NCI-H524 treated with DMSO at 0.1 percent for 48 hours (cell line): ENCODE measurements at places on chromosomes 7 and 10.

GRCh38 chr7:132029369-132030085 is 473.1 kb upstream of the PODXL start:
- no peak for DNase-seq

DNA sequence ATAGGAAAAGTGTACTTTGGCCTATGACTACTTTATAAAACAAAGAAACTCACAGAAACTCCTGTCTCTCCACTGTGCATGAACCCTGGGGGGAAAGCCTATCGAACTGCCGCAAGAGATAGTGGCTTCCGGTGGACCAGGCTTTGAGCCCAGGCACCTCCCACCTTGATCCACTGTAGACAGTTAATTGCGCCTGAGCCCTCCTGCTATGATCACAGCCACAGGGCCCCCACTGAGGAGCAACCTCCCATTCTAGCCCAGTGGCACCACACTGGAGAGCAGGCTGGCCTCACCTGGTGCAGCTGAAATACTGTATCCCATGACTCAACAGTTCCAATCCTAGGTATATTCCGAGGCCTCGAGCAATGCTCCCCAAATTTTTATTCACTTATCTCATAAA is 98.8 kb downstream of the COBL start:
- DNase-seq, result no peak

DNA sequence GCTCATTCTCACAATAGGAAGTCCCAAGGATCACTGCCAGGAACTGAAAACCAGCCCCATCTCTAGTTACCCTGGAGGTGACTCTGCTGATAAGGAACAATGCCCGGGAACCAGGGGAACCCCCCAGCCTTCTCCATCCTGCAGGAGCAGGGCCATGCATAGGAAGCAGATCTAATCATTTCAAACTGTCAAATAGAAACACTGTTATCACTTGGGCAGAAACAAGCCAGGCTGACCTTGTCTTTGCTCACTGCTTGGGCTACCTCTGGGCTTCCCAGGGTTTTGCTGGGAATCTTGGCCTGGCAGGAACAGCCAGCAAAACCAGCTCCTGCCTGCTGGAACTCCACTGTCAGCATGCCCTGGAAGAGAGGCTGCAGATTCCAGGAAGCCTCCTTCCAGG is 114.1 kb downstream of the RNF216 start:
- no peak for DNase-seq

DNA sequence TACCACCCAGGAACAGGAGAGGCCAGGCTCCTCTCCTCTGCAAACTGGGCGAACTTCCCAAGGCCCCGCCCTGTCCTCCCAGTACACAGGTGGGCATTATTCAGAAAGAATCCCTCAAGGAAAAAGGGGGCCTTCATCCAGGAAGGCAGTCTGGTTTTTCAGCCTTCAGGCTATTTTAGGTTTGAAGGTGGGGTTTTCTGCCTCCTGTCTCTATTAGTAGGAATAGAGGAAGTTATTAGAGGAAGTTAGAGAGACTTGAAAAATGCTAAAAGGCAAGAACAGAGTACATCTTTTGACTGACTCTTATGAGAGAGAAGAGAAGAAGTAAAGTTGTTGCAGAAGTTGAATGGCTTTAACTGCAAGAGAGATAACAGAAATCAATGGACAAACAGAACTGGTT is 250.9 kb upstream of the SORCS1 start:
- DNase-seq, result no peak

- no peak for DNase-seq
These were observed 27.0 kb downstream of the PPP1R3A start for GRCh38 chr7:113891828-113892227.

GRCh38 chr7:80764132-80764531 is 125.7 kb downstream of the CD36 start:
- no peak for DNase-seq

DNA sequence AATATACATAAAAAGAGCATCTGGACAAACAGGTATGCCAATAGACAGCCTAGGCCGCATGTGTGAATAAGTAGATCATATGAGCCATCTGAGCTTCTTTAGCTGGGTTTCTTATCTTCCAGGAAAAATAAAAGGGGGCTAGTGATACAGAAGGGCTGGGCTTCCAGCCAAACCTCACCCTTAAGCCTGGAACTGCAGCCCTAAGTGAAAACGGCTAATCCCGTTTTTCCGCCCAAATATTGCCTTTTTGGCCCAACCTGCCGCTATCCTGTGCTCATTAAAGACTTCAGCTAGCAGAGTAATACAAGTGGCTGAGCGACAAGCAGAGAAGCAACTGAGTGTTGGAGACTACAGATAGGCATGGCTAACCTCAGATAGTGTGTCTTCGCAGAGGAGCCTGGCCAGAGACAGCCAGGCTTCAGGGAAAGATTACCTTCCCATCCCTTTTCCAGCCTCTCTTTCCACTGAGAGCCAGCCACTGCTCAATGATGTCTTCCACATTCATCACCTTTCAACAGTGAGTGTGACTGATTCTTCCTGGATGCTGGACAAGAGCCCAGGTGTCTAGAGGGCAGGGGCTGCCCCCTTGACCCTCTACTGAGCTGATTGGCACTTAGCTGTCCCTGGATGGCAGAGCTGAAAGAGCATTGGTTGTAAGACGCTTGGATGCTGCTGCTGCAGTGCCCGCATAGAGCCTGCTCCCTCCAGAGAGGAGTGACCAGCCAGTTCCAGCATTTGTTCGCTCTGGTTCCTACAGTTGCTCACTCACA is 108.9 kb downstream of the ITGB8 start:
- no peak for DNase-seq

GRCh38 chr7:46468753-46469356 is 547.8 kb upstream of the IGFBP3 start:
- no peak for DNase-seq

DNA sequence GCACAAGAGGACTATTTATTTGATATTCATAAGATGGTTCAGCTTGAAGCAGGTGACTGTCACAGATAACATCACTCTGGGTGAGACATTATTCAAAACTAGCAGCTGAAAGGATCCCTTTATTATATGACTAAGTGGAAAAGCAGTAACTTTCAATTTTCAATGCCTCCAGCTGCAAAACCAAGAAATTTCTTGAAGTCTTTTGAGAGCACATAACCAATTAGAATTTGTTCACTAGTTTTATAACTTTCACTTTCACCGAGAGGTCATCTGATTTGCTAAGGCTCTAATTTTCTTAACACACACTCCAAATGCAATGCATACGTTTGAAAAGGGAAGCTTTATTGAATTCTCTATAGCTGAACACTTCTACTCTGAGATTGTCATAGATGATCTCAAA is 88.6 kb upstream of the KLF14 start:
- DNase-seq, result no peak

DNA sequence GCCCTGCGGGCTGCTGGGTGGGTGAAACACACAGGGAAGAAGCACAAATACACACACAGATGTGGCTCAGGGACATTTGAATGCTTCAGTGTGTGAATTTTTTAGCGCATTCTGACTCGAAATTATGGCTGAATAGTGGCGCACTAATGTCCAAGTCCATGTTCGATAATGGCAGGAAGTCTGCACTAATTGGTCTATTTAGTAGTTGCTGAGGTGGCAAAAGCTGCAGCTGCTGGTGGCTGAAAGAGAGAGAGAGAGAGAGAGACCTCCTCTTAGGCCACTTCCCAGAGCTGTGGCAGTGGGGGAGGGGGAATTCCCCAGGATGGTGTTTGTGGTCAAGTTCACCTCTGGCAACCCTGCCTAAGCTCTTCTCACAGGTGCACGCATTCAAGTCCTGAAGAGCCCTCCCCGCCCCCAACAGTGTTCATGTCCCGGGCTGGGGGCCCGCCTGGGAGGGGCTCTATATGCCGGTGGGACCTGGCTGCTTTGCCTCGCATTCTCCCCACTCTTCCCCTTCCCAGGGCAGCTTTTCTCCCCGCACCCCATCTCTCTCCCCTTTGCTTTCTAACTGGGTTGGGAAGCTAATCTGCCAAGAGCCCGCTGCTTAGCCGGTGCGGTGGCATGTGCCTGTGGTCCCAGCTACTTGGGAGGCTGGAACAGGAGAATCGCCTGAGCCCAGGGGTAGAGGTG is 6.0 kb upstream of the MNX1 start:
- DNase-seq, result no peak

DNA sequence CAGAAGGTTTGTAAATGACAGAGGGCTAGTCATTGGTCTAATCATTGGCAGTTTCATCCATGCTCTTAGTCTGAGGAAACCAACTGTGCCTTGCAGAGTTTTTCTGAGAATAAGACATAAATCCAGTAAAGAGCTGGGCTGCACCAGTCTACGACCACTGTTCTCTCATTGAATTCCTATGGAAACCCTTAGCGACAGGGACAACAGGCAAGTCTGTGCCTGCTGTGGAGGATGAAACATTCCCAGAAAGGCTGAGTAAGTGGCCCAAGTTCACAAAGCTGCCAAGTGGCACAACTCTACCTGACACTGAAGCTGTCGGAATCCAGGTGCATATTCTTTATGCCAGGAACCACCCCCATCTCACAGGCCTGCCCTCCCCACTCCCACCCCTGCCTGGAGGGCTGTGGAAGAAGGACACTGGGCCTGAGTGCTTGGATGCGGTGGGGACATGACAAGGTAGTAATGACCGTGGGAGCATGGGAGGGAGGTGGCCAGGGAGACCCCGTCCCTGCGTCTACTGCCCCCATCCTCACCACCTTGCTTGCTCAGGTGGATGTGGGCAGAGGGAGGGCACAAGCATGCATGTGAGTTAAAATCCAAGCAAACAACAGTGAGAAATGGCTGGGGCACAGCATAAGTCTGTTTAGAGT is 58.0 kb downstream of the VSTM4 start:
- no peak for DNase-seq

DNA sequence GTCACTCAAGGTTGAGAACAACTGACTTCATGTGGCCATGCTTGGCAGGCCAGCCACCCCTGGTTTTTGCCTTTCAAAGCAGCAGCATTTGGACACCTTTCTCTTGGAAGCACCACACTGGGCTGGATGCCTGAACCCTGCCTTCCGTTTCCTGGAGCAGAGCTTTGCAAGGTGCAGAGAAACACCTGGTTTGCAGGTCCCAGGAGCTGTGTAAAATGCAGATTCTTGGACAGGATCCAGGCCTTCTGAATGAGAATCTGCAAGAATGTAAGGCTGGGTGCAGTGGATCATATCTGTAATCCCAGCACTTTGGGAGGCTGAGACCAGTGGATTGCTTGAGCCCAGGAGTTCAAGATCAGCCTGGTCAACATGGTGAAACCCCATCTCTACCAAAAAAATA is 18.0 kb upstream of the DUSP5 start:
- DNase-seq, result no peak

- DNase-seq, result no peak
These were observed 54.1 kb downstream of the AGMO start for GRCh38 chr7:15507708-15508107.

GRCh38 chr10:130560116-130560515 is 423.9 kb downstream of the GLRX3 start:
- no peak for DNase-seq

DNA sequence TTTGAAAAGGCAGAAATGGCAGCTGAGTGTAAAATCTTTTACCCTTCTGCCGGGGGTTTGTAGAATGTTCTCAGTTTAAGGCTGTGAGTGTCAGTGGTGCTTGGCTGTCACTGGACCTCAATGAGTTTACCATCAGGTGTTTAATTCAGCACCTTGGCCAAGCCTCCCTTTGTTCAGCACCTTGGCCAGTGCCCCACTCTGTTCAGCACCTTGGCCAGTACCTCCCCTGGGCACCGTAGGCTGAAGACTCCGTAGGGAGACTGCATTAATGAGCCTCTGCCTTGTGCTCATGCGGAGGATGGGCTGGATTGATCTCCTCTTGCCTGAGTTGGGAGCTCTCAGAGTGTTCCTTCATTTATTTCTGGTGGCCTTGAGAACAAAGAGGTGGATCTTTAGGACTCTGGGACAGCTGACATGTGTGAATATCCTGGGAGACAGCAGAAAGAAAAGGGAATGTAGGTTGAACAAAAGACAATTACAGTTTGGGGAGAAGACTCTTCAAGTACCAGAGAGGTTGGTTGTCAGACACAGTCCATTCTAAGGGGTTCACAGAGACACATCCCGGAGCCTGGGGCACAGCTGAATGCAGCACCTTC is 1.6 kb downstream of the FAM24A start:
- DNase-seq, result no peak

GRCh38 chr7:151140826-151141225 is 26.7 kb downstream of the GBX1 start:
- no peak for DNase-seq

DNA sequence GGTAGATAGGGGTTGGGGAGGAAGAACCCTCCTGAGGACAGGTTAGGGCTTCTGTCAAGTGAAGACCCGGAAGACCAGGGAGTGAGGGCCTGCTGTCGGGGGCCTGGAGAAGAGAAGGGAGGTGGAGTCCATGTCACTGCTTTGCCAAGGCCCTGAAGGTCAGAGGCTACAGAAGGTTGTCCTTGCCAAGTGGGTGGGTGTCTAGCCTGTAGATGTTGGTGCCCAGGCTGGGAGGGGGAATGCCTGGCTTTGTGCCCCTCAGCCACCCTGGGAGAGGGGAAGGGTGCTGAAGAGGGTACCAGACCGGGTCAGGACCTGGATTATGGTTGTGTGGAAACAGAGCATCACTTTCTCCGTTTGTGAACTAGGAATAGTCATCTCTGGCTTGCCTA is 67.2 kb upstream of the AQP1 start:
- no peak for DNase-seq
